ENCODE measurements at places on chromosomes 5 and 9.

DNA sequence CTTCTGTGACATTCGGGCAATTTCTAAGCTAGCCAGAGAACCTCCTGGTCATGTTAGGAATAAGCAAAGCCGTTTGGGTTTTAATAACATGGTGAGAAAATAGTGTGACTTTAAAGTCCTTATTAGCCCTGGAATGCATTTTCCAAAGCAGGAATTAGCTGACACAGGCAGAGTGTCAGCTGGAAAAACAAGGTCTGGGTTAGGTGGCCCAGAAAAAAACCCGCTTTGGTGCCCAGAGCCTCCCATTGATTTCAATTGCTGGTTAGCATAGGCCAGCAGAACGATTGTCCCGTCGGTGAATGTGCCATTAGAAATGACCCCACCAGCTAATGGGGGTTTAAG is 62.1 kb upstream of the CPEB4 start:
- DNase-seq: no peak
- no peaks in the 10 kb centered on the region for H3K27me3 ChIP-seq
- no peak overlapping the region for H3K4me3 ChIP-seq

- H3K27me3 ChIP-seq: no peaks in the 10 kb centered on the region
- DNase-seq: peak; percentile 43
- no peaks in the 10 kb centered on the region for H3K36me3 ChIP-seq
- H3K4me3 ChIP-seq: no peak overlapping the region
These were observed 20.7 kb downstream of the NLN start for GRCh38 chr5:65742565-65743231.

DNA sequence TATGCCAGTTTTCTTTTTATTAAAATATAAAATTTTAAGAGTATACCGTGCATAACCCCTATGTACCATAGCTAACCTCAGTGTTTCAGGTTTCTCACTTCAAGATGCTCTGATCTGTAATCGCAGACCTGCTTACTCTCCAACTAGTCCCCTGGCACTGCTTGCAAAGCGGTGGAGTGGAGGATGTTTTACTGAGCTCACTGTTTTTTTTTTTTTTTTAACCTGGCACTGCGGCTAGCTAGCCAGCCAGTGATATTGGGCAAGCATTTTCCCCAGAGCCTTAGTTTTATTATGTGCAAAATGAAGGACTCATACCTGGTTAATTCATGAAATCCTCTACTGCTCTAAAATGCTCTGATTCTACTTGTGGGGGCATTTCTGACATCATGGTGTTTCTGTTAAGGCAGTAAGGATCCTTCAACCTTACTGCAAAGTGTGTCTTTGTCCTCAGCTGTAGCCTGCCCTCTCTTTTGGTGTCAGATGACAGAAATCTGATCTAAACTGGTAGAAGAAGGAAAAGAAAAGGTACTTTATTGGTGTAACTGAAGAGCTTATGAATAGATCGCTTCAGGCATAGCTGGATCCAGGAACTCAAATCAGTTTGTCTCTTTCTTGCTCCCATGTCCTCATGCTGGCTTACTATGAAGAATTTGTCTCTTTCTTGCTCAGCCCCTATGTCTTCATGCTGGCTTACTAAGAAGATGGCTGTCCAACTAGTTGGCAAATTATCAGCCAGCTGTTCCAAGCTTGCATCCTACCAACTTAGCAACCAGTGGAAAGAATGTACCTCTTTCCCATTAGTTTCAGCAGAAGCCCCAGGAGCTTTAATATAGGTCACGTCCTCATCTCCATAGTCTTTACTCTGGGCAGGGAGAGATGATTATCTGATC is 59.8 kb downstream of the DOCK2 start:
- H3K27me3 ChIP-seq: no peaks in the 10 kb centered on the region
- H3K4me3 ChIP-seq: no peak overlapping the region
- H3K27ac ChIP-seq: no peak overlapping the region
- no peak for DNase-seq
- no peaks in the 10 kb centered on the region for H3K36me3 ChIP-seq
- H3K4me1 ChIP-seq: no peaks in the 10 kb centered on the region

DNA sequence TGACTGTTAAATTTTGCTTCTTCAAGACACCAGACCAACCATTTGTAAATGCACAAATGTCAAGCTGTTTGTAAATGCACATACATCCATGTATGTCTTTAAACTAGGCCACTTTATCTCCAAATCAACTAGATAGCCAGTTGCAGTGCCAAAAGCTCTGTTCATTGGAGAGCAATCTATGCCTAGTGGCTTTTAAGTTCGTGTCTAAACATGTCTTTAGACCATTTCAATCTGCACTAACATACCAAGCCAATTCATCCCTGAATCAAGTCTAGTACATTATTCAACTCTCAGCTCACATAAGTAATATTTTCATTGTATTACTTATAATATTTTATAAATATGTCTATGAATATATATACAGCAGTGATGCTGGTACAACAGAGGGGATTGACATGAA is 985.9 kb downstream of the CDH18 start:
- H3K27ac ChIP-seq: no peak overlapping the region
- DNase-seq: no peak
- no peak overlapping the region for H3K4me3 ChIP-seq
- H3K36me3 ChIP-seq: no peaks in the 10 kb centered on the region
- H3K27me3 ChIP-seq: no peaks in the 10 kb centered on the region

DNA sequence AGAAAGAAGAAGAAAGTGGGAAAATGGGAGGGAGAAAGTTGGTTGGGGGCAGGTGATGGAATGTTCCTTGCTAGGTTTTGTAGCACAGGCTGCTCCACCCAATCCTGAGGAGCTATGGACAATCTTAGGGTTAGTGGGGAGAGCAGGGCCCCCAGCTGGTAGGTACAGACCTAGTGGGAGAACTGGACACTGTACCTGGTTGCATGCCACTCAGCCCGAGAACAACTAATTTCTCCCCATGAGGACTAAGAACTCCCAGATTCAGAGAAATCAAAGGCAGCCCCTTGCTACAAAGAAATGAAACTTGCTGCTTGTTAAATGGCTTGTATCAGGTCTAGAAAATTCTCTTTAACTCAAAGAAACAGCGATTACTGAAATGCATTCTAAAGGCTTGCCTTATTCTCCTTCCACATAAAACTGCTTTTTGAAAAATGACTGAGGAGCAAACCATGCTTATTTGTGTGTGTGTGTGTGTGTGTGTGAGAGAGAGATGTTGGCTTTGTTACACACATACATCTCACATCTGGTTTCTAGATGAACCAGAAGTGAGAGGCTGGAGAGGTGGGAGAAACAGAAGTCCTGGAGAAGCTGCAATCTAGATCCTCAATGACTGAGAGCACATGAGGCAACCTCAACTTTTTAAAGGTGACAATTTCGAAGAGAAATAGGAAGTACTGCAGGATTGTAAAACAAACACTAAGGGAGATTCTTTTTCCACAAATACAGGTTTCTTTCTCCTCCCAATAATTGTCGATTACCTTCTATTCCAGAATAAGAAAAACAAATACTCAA is 28.9 kb downstream of the FYB1 start:
- no peaks in the 10 kb centered on the region for H3K36me3 ChIP-seq
- H3K4me3 ChIP-seq: no peak overlapping the region
- H3K27ac ChIP-seq: no peak overlapping the region
- DNase-seq: no peak
- H3K4me1 ChIP-seq: no peaks in the 10 kb centered on the region
- no peaks in the 10 kb centered on the region for H3K27me3 ChIP-seq

DNA sequence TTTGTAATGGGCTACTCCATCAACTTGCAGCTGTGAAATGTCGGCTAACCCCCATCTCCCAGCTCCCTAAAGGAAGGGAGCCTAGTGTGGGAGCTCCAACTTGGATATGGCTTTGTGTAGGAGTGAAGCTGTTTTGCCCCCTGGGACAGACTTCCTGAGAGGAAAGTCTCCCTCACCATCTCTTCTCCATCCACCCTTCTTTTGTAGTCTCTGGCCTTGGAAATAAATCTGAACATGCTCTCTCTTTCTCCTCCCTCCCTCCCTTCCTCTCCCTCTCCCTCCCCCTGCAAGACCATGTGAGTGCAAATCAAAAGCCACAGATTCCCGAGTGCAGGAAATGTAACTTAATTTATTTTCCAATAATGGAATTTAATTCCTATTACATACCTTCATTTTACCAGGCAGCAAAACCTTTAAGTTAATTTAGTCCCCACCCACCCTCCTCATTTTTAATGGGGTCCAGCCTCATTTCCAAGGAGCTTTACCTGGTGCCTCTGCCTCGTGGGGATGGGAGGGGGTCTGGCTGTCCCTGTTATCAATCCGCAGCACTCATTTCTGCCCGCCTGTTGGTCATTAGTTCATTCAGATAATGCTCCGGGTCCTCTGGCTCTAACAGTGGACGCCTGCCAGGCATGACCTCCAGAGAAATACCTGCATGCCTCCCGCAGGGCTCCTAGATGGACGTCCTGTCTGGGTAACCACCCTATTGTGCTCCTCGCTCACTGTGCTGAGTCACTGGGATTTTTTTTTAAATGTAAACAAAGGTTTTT is 122.9 kb upstream of the TAF11L2 start:
- H3K4me3 ChIP-seq: no peak overlapping the region
- DNase-seq: peak; percentile 83
- H3K27me3 ChIP-seq: no peaks in the 10 kb centered on the region
- no peaks in the 10 kb centered on the region for H3K36me3 ChIP-seq

- peak; percentile 73 for DNase-seq
- H3K4me1 ChIP-seq: peaks cover 5% of the 10 kb centered on the region
- H3K27ac ChIP-seq: no peak overlapping the region
- no peaks in the 10 kb centered on the region for H3K27me3 ChIP-seq
- H3K36me3 ChIP-seq: no peaks in the 10 kb centered on the region
These were observed 388.8 kb downstream of the KDM4C start for GRCh38 chr9:7146582-7146981.

- H3K4me3 ChIP-seq: no peak overlapping the region
- H3K4me1 ChIP-seq: no peaks in the 10 kb centered on the region
- DNase-seq: no peak
- H3K36me3 ChIP-seq: no peaks in the 10 kb centered on the region
- no peak overlapping the region for H3K27ac ChIP-seq
These were observed 206.6 kb downstream of the PALM2AKAP2 start for GRCh38 chr9:109986521-109986991.

DNA sequence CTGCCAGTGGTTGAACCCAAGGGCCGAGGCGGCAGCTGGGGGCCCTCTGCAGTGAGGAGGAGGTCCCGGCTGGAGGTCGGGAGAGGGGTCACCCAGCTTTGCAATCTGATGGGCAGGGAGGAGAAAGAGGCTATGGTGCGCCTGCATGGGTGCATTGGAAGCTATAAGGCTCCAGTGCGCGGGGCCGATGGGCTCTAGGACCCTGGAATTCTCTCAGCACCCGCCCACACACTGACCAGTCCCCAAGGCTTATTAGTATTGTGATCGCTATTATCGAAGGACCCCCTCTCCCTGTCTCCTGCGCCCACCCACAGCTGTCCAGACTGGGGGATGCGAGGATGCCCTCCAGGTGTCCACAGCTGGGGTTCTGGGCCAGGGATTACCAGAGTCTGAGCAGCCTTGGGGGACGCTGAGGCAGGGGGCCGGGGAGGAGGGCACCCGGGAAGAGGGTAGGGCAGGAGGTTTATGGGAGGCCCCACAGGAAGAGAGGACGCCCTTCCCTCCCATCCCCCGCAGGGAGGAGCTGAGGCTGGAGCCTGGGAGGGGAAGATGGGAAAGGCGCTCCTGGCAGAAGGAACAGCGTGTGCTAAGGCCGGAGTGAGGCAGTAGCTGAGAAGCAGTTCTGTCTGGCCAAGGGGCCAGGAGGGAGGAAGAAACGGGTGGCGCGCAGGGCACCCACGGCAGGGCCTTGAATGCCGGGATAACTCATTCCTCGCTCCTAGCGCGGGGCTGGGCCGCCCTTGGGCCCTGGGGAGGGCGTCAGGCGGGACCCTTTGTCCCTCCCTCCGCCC is 24.2 kb downstream of the C9orf50 start:
- H3K4me1 ChIP-seq: peaks cover 14% of the 10 kb centered on the region
- DNase-seq: peak; percentile 98
- peak overlapping the region; percentile 74 for H3K4me3 ChIP-seq
- H3K36me3 ChIP-seq: no peaks in the 10 kb centered on the region
- H3K27ac ChIP-seq: peak overlapping the region; percentile 98

DNA sequence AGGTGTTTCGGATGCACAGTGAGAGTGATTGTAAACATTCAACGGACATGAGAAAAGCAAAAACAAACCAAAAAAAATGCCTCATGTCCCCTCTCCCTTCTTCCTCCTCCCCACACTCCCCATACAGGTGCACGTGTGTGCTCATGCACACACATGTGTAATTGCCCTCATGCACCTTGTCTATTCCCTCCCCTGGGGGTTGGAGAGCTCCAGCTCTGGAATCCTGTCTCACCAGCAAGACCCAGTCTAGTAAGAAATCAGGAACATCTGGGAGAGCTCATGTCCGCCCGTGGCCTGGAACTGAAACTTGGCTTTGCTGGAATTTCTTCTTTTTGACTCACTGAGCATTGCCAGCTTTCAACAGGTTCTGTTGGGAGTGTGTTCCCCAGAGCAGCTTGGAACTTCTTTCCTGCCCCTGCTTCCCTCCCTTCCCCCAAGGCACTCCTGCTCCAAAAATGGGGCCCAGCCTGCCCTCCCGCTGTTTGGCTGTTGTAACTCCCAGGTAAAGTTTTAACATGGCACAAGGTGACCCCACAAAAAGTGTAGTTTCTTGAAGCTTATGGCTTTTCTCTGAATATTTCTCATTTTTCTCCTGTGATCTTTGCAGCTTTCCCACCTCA is 190.1 kb downstream of the NR3C1 start:
- peaks cover 20% of the 10 kb centered on the region for H3K4me1 ChIP-seq
- peak overlapping the region; percentile 74 for H3K27ac ChIP-seq

DNA sequence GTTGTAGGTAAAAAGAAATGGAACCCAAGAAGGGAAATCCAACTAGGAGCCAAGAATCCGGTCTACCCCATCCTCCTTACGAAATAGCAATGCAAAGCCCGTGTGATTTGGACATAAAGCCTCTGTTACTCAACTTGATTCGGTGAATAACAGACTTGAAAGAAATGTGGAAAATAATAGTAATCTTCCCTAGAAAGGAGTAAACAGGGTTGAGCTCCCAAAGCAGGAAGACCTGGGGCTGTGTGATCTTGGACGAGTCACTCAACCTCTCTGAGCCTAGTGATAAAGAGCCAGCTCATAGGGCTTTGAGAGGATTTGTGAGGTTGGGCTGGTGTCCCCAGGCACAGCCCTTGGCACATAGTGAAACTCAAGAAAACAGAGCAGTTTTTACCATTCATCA is 42.7 kb upstream of the IL17B start:
- no peaks in the 10 kb centered on the region for H3K27me3 ChIP-seq
- no peak for DNase-seq
- no peaks in the 10 kb centered on the region for H3K36me3 ChIP-seq
- H3K4me3 ChIP-seq: no peak overlapping the region
- peaks cover 12% of the 10 kb centered on the region for H3K4me1 ChIP-seq
- H3K27ac ChIP-seq: no peak overlapping the region

DNA sequence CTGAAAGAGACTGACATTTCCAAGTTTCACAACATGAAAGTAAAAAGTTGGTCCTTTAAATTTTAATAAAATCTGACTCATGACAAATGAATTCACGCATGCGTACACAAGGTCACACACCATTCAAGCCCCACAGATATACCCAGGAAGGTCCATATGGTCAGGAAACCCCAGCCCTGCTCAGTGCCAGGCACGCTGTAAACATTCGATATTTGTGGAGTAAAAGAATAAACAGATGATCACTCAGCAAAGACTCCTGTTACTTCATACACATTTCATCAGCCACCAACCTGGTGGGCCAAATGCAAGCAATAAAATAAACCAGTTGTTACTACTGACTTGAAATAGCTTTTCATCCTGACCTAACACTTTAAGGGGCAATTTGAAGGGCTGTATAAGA is 158.0 kb upstream of the RETREG1 start:
- DNase-seq: no peak
- H3K27me3 ChIP-seq: no peaks in the 10 kb centered on the region
- no peaks in the 10 kb centered on the region for H3K36me3 ChIP-seq
- no peak overlapping the region for H3K27ac ChIP-seq
- H3K4me1 ChIP-seq: no peaks in the 10 kb centered on the region

- no peaks in the 10 kb centered on the region for H3K36me3 ChIP-seq
- H3K27ac ChIP-seq: no peak overlapping the region
- no peak for DNase-seq
These were observed 71.4 kb downstream of the MYO10 start for GRCh38 chr5:16864631-16865131.

Measured in mesendoderm (in vitro differentiated cells).